ENCODE measurements at places on chromosomes 2 and 18.

- DNase-seq: no peak
These were observed 490.6 kb upstream of the HS6ST1 start for GRCh38 chr2:128809259-128809636.

DNA sequence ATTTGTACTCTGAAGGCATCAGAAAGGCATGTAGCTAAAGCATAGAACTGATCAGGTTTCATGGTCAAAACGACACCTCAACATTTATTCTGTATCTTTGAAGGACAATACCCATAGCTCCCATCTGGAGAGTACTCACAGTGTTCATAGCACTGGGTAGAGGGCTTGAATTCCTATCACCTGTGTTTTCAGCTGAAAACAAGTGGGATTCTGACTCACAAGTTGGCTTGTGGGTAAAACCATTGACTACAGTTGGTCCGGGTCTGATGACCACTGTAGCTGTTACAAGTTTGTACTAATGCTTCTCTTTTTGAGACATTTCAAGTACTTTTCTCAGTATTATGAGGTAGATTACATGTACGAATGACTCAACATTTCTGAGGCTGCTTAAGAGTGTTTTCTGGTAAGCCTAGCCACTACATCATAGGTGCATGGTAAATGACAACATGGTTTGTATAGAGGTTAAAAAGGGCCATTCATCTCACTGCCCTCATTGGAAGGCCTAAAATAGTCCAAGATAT is 68.6 kb upstream of the PELI1 start:
- peak; percentile 61 for DNase-seq

- no peak for DNase-seq
These were observed 14.7 kb downstream of the SLC14A1 start for GRCh38 chr18:45738660-45739059.

- no peak for DNase-seq
These were observed 218.4 kb upstream of the HS6ST1 start for GRCh38 chr2:128536925-128537620.

- no peak for DNase-seq
These were observed 365.5 kb upstream of the ACVR2A start for GRCh38 chr2:147479358-147479757.

Measured in HL-60 (cell line).